Activated CD4-positive, alpha-beta T cell treated with anti-CD3 and anti-CD28 coated beads, Interleukin-2, amount 50 U/mL, for 16 hours (primary cell): ENCODE measurements at places on chromosomes 16 and 17.

DNA sequence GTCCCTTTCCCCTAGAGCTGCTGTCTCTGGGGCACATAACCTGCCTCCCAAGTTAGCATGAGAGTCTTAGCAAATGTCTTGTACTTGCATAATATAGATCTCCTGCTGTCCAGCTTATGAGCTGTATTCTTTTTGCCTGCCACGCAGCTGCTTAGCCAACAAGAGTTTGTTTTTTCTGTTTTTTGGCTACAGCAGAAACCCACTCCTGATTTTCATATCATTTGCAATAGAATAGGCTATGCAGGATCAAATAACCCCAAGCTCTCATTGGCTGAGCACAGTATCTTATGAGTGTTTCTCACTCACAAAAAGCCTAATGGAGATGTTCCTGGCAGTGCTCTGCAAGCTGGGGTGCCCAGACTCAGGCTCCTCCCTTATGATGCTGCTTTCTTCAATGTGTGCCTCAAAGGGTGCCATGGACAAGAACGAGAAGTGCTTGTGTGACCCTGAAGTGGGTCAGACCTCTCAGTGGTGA lies 23.1 kb downstream of the B9D1 start:
- no peak for DNase-seq

- DNase-seq: peak; percentile 71
Observed at GRCh38 chr17:81601525-81602120, 35.3 kb downstream of the NPLOC4 start.

DNA sequence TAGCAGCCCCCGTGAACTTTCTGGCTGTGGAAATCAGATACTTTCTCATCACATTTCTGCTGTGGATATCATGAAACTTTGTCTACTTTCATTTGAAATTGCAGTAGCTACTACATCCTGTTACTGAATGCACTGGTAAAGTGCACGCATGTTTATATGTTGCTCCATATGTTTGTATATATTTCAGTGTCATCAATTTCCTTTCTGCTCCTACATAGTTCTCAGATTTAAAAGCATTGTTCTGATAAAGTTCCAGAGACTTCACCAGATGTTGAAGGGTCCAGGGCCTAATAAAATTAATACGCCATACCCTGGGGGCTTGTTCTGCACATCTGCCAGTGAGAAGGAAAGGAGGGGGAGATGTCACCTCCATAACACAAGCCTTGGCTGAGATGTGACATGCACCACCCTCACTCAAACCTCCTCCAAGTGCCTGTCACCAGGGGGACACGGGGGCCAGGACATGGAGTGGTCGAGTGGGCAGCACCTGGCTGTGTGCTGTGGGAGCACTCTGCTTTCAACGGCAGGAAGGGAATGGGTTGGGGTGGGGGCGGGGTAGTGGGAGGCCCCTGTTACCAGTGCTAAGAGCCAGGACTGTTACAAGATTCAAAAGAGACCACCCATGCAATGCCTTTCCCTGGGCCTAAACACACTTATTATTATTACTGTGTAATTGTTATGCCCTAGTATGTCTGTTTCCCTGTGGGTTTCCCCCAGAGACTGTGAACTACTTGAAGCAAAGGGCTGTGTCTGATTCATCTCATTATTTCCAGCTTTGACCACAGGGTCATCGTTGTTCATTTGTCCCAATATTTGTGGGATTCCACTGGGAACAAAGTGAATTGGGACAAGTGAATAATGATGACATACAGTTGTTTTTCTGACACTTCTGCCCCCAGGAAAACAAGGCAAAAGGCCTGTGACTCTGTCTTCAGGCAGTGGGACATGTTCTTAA lies 193.4 kb downstream of the FOXL1 start:
- no peak for DNase-seq

GRCh38 chr16:13982451-13982850 lies 62.5 kb downstream of the ERCC4 start:
- DNase-seq: no peak

GRCh38 chr17:39800540-39800939 lies 62.8 kb downstream of the GRB7 start:
- DNase-seq: peak; percentile 80

- no peak for DNase-seq
Observed at GRCh38 chr16:57830890-57831484, 28.7 kb upstream of the KIFC3 start.

DNA sequence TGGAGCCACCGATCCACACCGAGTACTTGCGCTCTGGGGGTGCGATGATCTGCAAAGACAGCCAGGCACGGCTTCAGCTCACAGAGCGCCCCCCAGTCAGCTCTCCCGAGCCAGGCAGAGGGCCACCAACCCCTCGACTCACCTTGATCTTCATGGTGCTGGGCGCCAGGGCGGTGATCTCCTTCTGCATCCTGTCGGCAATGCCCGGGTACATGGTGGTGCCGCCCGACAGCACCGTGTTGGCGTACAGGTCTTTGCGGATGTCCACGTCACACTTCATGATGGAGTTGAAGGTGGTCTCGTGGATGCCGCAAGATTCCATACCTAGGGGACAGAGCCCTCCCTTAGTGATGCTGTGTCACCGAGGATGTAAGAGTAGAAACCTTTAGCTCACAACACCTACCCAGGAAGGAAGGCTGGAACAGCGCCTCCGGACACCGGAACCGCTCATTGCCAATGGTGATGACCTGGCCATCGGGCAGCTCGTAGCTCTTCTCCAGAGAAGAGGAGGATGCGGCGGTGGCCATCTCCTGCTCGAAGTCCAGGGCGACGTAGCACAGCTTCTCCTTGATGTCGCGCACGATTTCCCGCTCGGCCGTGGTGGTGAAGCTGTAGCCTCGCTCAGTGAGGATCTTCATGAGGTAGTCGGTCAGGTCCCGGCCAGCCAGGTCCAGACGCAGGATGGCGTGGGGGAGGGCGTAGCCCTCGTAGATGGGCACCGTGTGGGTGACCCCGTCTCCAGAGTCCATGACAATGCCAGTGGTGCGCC lies 1.6 kb downstream of the ACTG1 start:
- peak; percentile 34 for DNase-seq

DNA sequence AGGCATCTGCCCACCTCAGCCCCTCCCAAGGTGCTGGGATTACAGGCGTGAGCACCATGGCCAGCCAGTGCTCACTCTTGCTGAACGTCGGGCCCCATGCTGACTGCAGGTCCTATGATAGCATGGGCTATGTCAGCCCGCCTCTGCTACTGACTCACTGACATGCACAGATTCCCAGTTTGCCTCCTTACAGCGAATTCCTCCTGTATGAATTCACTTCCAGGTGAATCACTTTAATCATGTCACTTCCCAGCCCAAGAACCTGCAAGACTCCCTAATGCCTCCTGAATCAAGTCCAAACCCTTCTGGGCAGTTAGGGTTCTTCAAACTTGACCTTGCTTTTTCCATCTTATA lies 16.1 kb upstream of the UBTF start:
- DNase-seq: no peak
